ENCODE measurements at places on chromosomes 5 and 9.

DNA sequence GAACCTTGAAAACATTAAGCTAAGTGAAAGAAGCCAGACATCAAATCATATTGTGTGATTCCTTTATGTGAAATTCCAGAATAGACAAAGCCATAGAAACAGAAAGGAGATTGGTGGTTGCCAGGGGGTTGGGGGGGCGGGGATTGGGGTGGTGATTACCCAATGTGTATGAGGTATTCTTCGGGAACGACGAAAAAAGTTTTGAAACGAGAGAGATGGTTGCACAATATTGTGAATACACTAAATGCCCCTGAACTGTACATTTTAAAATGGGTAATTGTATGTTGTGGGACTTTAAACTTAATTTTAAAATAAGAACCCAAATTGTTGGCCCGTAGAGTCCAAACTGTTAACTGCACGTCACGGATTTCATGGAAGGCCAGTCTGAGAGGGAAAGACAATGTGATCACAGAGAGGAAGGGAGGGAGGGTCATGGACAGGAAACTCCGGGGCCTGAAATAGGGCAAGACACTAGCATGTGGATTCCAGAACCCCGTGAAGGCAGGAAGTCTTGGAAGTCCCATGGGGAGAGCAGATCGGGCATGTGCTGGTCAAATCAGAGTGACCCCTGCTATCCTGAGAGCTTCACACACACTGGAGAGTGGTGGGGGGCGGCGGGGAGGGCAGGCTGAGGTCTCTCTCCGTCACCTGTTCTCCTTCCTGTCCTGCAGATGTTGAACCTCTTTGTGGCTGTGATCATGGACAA, 218.4 kb downstream of the CACNA1B start:
- no peak for DNase-seq

GRCh38 chr5:123754908-123755307, 242.9 kb downstream of the CSNK1G3 start:
- no peak for DNase-seq

DNA sequence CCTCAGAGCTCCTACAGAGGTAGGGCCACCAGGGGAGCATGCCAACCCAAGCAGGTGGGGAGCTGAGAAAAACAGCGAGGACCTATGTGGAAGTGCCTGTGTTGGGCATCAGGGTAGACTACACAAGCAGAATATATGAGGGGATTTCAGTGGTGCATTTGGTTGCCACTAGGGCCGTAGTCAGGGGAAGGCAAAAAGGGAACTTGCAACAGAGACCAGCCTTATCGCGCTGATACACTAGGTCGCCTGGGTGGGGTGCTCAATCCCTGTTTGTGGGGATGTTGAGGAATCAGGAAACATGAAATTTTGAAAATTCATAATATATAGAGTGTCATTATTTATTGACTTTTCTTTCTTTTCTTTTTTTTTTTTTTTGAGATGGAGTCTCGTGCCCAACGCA, 370.9 kb upstream of the PRR16 start:
- no peak for DNase-seq

- DNase-seq = no peak
Measured at GRCh38 chr5:95081500-95081960, 203.4 kb downstream of the MCTP1 start.

DNA sequence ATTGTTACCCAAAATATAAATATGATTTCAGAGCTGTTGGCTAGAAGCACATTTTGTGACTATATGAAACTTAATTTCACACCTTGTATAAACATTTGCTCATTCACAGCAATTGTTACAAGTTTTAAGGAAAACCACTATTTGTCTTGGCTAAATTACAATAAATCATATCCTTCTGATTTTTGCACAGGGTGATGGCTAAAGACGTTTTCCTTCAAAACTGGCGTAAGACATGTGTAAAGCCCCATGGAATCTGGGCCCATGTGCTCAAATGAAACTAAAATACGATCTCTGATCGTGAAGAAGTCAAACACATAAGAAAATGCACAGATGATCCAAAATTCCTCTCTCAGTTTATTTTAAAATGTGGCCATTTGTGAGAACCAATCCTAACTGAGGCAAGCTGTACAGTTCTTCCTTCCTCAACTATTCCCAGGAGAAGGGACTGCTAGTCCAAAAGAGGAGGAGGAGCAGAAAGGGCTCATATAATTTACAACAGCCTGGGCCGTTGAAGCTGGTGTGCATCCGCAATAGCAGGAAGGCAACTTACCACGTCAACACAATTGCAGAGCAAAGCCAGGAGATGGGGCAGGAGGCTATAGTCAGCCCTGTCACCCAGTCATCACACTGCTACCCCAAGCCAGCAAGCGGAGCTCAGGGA, 98.4 kb downstream of the MED27 start:
- DNase-seq = no peak

- no peak for DNase-seq
Measured at GRCh38 chr9:17630531-17630949, 51.7 kb downstream of the SH3GL2 start.

GRCh38 chr5:141514330-141515133, 25.7 kb downstream of the PCDHGC5 start:
- no peak for DNase-seq

- no peak for DNase-seq
Measured at GRCh38 chr9:90702441-90702955, 59.9 kb upstream of the DIRAS2 start.

GRCh38 chr9:38171926-38172325, 102.9 kb upstream of the SHB start:
- no peak for DNase-seq

DNA sequence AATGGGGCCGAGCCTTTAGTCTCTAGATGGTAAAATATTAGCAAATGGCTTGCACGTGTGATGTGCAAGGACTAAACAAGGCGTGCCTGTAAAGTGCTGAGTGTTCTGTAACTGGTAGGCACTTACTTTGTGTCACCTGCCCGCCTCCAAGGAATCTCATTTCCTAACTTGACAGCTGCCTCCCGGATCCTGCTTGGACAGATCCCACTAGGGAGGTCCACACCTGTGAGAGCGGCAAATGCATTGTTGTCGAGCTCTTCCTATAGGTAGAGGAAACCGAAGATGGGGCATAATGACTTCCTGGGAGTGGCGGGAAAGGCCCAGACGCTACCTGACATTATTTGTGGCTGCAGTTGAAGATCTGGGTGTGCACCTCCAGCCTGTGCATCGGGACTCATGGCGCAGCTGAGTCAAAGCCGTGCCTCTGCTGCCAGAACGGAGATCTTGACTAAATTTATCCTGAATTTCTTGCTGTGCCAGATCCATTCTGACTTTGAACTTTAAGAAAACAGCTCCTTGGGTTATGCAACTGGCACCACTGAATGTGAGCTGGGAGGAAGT, 79.8 kb downstream of the TENT4A start:
- no peak for DNase-seq

- no peak for DNase-seq
Measured at GRCh38 chr5:116438979-116439554, 135.6 kb downstream of the SEMA6A start.

DNA sequence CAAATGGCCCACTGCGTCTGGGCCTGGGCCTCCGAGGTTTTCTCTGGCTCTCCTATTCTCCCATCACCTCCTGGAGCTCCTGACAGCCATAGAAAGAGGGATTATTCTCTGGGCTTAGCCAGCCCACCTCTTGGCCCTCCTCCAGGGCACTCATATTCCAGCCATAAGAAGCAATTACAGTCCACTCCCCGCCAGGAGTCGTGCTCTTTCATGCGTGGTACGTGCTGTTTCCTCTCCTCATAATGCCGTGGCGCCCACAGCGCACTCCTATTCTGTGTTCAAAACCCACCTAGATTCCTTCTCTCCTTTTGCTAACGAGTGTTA, 240.8 kb upstream of the ZNF462 start:
- no peak for DNase-seq

DNA sequence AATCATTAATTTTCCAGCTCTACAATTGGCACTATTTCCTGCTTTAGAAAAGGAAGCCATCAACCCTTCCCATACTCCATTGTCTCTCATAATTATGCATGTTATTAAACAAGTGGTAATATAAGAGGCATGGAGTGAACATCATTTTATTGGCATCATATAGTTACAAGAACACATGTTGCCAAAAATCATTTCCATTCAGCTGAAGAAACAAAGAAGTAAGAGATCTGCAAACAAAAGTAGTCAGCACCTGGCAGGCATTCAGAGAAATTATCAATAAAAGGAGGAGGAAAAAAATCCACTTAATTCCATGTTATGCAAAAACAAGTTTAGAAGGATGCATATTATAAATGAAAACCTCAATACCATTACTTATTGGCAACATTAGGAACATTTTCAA, 1208.2 kb upstream of the C9orf72 start:
- DNase-seq = no peak

DNA sequence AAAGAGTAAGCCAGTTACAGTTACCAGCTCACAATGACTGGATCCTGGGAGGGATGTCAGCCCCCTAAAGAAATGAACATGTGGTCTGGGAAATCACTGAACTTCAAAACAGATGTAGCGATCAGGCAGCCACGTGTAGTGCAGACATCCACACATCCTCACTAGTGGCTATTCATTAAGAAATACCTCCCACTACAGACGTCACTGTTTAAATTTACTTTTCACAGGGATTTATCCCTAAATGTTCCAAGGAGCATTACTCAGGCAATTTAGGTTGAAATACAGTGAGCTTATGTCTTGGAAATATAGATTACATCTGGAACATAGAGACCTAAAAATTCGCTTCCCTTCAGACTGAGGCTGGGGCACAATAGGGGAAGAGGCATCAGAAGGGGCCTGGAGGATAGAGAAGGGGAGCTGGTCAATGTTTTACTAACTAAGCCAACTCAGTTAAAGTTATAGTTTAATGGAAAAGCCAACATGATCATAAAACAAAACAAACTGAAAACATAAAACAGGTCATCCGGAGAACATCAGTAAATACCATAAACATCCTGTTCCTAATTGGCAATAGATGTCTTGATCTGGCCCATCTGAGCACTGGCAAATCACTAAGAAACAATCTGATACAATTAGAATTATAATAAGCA, 92.3 kb downstream of the FANCC start:
- no peak for DNase-seq

DNA sequence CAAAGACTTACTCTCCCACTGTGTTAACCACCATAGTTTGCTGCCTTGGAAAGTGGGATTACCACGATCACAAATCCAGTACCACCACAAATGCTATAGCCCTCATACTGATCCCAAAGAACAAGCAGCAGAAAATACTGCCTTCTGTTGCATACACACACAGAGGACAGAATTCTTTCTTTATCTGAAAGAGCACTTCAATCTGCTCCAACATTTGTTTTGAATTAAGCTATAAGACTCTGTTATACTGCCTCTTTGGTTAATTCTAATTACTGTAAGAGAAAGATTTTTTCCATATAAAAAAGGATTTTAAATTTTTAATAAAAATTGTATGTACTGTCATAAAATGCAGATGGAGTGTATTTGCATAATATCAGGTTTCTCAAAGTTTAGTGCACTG, 69.8 kb downstream of the YIPF5 start:
- no peak for DNase-seq

- no peak for DNase-seq
Measured at GRCh38 chr5:68305223-68305870, 89.8 kb downstream of the PIK3R1 start.

- no peak for DNase-seq
Measured at GRCh38 chr9:125548141-125548540, 158.9 kb downstream of the MAPKAP1 start.

DNA sequence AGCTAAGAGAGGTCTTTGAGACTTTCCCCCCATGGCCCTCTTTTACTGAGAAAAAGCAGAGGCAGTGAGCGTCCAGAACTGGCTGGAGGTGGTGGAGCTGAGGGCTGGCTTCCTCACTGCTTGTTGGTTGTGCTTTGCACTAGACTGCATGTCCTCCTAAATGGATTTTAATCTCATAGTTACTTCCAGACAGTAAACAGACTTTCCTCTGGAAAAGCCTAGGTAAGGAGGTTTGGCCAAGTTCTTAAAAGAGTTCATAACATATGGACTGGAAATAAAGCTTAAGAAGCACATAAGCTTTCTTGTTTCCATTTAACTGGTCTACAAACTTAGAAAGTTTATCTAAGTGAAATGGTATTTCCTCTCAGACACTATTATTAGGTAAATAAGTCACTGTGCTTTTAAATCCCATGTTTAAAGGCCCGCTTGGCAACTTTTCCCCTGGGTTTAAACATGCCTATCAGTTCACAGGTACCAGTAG, 2.0 kb downstream of the ASPN start:
- no peak for DNase-seq

DNA sequence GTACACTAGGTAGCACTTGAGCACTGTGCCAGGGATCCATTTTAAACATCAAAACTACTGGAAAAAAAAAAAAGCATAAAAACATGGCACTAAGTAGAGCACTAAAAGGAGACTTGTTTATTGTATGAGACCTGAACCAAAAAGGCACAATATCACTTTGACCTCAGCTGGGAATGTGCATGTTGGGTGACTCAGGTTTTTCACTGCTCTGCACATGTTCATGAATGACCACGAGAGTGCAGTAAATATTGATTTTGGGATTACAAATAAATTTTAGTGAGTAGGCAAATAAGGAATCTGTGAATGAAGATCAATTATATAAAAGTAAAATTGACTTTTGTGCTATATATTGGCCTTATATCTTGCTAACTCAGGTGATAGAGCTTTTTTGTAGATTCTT, 11.8 kb downstream of the RMI1 start:
- DNase-seq = no peak
